ENCODE measurements at places on chromosomes 5 and 9.

- no peak for DNase-seq
Observed at GRCh38 chr5:81163651-81164050, 69.5 kb upstream of the CKMT2 start.

GRCh38 chr9:92617951-92618510 lies 51.9 kb downstream of the IPPK start:
- DNase-seq, result no peak

- DNase-seq, result no peak
Observed at GRCh38 chr5:2849429-2849828, 98.0 kb upstream of the IRX2 start.

DNA sequence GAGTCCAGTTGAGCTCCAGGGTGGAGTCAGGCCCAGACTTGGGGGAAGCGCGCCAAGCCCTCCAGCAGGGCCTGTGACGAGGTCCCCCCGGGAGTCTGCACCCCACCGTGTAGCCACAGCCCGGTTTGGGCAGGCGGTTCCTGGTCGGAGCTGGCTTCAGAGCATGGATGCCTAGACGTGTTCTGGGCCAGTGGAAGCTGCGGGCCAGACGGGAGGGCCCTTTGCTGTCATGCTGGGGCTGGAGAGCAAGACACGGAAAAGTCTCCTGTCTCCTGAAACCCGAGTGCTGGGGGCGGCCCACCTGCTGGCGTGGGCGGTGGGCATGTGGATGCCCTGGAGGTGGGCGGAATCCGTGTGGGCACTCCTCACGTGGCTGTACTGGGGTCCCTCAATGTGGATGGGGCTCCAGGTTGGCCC lies 1.9 kb downstream of the GPSM1 start:
- DNase-seq, result no peak

- no peak for DNase-seq
Observed at GRCh38 chr9:87712801-87713277, 13.1 kb upstream of the CTSL start.

DNA sequence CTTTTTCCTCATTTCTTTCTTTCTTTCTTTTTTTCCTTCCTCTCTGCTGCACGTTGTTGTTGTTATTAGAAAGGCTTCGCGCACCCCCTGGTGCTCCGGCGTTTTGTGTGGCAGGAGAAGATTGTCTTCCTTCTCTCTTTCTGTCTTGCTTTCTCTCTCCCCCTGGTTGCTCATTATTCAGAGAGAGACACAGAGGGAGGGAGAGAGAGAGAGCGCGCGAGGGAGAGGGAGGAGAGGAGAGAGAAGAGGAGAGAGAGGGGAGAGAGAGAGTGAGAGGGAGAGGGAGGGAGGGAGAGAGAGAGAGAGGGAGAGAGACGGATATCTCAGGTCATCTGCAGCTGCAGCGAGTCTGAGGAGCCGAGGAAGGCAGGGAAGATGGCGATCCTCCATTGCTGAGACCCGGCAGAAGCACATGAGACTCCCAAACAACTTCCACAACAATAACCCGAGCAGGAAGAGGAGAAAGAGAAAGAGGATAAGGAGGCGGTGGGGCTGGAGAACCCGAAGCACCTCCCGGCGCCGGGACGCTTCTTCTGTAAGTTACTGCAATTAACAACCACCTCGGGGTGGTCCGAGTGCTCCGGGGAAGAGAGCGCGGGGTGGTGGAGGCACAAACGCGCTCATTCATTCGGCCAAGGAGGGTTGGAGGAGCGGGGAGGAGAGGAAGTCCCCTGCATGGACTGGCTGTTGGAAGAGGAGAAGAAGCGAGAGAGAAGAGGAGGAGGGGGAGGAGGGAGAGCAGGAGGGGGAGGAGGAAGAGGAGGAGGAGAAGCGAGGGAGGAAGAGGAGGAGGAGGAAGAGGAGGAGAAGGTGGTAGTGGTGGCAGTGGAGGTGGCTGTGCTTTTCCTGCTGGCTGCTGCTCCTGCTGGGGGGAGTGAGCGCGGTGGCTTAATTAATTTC lies at the start of gene ZNF462:
Gene ZNF462 (plus strand): TSS at position 346 of the 900 bp plus-strand sequence. CDS start 60,218 bp downstream, outside the sequence.
- peak; percentile 74 for DNase-seq

GRCh38 chr9:16768816-16769215 lies 101.7 kb downstream of the BNC2 start:
- DNase-seq, result no peak

DNA sequence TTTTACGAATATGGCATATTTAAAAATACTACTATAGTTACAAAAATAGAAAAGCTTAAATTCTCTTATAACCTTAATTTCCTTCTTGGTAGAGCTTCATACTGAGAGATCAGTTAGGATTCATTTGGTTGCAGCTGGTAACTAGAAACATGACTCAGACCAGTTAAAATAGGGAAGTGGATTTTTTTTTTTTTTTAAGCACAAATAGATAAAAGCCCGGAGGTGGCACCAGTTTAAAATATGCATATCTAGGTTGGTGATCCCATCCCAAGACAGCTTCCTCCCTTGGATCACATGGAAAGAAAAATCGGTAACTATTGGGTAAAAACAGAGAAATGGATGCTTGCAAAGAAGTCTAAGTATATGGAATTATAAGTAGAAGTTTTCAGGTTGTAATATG lies 1634.3 kb downstream of the MAT2B start:
- DNase-seq, result no peak

GRCh38 chr9:38082446-38083287 lies 13.6 kb upstream of the SHB start:
- DNase-seq, result no peak

DNA sequence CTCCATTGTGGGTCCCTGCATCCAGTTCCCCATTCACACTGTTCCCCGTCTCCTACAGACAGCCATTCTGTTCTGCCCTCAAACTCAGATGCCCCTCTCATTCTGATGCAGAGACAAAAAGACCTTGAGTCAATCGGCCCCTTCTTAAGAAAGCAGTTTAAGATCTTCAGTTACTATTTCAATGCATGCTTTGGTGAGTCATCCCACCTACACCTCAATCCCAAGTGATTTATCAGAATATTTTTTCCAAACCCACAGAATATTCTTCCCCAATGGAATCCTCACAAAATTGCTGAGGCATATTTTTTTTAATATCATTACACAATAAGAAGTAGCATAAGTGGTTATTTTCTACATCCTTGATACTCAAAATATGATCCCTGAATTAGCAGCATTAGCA lies 92.4 kb upstream of the SLC1A1 start:
- no peak for DNase-seq

DNA sequence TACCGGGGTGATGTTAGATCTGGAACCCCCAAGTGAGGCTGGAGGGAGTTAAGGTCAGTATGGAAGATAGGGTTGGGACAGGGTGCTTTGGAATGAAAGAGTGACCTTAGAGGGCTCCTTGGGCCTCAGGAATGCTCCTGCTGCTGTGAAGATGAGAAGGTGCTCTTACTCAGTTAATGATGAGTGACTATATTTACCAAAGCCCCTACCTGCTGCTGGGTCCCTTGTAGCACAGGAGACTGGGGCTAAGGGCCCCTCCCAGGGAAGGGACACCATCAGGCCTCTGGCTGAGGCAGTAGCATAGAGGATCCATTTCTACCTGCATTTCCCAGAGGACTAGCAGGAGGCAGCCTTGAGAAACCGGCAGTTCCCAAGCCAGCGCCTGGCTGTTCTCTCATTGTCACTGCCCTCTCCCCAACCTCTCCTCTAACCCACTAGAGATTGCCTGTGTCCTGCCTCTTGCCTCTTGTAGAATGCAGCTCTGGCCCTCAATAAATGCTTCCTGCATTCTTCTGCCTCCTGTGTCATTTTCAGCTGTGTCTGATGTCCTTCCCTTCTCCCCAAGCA lies 2.3 kb upstream of the MYOZ3 start:
- no peak for DNase-seq

Data from cerebellar cortex (tissue), 1 donor.